ENCODE measurements at places on chromosomes 2 and 18. TPM values are rescaled to one million over a fixed set of nuclear protein-coding genes. Genes with fewer than 3 reads are reported as not detected.

EIF2AK2 gene
- total RNA-seq: 17.9 TPM

FOXD4L1 gene
- total RNA-seq: not detected

CCDC85A gene
- 2.7 TPM for total RNA-seq

EFR3B gene
- 8.9 TPM for total RNA-seq

TUBA3D gene
- 4.0 TPM for total RNA-seq

ABCG8 gene
- total RNA-seq: not detected

POTEF gene
- not detected for total RNA-seq

UGT1A10 gene
- total RNA-seq: not detected

C2orf92 gene
- 4.6 TPM for total RNA-seq

GNLY gene
- total RNA-seq: 2.3 TPM

FARP2 gene
- total RNA-seq: 24.4 TPM

HAT1 gene
- 32.7 TPM for total RNA-seq

SLC4A3 gene
- total RNA-seq: 396 TPM

TMEM200C gene
- total RNA-seq: 1.0 TPM

COL6A3 gene
- total RNA-seq: 89.5 TPM

DNA sequence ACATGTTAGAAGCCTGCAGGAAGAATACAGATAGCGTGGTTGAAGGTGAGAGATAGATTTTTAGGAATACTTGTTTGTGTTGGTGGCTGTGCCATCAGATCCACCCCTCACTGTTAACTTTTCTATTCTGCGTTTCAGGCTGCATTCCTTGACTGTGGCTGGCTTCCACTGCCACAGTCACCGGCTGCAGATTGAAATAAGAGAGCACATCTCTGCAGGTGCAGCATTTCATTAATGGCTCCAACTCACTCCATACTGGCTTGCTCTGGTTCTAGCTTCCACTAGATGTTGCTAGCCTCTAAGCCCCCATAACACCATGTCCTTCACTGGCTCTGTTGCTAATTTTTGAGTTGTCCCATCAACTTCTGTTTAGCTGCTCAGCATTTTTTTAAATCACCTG, 286.5 kb downstream of the CPS1 start:
- no peak for DNase-seq

DNA sequence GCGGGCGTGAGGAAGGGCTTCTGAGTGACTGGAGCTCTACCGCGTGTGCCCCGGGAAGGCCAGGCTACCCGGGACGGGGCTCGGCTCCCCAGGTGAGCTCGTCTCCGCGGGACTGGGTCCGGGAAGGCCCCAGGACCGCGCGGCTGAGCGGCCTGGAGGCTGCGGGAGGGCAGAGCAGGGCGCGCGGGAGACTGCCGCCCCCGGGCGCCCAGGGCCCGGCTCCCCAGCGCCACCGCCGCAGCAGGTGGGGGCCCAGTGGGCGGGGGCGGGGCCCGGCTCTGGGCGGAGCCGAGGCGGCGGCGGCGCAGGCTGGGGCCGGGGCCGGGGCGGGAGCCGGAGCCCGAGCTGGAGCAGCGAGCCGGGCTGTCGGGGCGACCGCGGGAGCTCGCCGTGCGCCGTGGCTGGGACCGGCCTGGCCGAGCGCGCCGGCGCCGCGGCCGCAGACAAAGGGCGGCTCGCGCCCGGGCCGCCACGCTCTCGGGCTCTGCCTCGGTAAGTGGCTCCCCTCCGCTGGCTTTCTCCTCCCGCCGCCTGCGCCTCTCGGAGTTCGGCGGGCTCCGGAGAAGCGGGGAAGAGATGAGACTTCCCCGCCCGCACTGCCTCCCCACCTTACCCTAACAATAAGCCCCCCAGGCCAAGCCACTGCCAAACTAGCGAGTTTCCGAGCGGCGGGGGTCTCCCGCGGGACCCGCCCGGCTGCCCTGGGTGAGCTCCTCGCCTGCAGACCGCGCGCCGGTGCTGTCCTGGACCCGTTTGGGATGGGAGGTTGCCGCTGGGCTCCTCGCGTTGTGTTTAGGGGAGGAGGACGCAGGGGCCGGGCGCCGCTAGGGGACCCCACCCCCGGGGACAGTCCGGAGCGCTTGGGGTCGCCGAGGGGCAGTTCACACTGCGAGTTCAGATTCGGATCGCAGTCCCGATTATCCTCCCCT, at the start of gene MAPK4:
TSS of gene MAPK4 (plus strand) at position 336 of the 929 bp plus-strand sequence. CDS start 103,872 bp downstream, outside the sequence.
- no peak for DNase-seq

GRCh38 chr2:69298261-69298660, 88.8 kb downstream of the GFPT1 start:
- DNase-seq: no peak

DNA sequence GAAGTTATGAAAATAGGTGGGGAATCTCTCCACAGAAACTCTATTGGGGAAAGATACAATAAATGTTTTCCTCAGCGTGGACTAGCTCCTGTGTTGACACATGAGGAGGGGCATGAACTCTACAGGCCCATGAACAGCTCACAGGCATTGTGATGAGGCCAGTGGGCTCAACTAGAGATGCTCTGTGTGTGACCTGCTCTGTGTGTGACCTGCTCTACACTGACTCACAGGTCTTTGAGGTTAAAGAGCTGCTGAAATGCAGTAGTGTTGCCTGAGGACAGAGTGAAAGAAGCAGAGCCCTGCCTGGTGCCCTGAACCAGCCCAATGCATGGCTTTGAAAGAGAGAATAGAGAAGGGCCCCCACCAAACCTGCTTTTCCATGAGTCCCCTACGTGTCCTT, 117.6 kb downstream of the MCFD2 start:
- peak; percentile 15 for DNase-seq

DNA sequence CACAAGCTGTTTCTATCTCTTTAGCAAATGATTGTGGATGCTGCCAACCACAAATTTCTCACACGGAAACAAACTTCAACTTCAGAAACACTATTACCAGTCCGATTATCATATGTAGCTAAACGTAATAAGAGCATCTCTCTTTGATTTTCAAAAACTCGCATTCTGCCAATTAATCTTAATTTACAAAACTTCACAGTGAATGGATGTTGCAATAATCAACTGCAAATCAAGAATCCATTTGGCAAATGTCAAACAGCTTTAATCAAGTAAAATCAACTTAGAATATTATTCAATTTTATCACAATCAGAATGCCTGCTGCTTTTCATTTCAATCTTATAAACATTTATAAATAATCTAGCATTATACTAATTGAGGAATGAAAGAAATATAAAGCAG, 54.2 kb downstream of the DTNB start:
- no peak for DNase-seq

DNA sequence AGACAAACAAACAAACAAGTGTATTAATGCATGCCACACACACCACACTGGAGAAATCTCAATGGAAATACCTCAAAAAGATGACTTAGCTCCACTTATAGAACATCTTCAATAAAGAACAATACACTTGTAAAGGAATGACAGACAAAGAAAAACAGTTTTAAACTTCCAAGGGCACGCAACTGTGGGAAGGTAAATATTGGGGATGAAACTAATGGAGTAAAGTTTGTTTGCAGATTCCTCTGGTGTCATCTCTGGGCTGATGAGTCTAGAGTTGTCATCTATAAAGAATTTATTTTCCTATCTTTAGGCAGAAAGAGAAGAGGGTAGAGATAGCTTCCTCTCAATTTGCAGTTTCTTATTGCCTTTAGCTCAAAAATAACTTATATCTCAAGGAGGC, 144.0 kb upstream of the ZC3H15 start:
- no peak for DNase-seq

DNA sequence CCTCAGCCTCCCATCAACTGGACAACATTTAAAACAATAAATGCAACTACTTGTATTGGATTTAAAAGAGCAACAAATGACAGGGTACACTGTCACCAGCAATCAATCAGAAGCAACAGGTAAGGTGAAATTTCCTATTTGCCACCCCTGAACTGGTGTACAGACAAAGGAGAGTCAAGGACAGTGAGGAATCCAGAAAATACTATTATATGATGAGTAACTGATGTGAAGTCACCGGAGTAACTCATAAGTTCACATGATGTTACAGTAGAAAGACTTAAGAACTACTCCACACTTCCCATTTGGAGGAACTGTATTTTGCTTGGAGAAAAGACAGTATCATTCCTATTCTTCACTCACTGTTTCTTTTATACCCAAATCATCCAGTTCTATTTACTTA, 4.1 kb upstream of the STAT1 start:
- DNase-seq: no peak

- DNase-seq: no peak
Measured at GRCh38 chr18:50410008-50410407, 35.2 kb downstream of the SKA1 start.

GRCh38 chr2:32806857-32807256, 139.9 kb upstream of the LTBP1 start:
- no peak for DNase-seq

GRCh38 chr2:215504547-215504946, 68.7 kb upstream of the FN1 start:
- DNase-seq: no peak

DNA sequence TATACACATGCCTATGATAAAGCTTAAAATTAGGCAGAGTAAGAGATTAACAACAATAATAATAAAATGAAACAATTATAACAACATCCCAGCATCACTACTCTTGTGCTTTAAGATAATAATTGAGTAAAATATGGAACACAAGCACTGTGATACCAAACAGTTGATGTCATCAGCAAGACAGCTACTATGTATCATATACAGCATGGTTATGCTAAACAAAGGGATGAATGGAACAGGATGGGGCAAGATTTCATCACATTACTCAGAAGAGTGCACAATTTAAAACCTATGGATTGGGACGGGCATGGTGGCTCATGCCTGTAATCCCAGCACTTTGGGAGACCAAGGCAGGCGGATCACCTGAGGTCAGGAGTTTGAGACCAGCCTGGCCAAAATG, 1221.0 kb downstream of the SUCLG1 start:
- DNase-seq: no peak

- DNase-seq: peak; percentile 69
Measured at GRCh38 chr2:241953324-241953928, 83.9 kb downstream of the RTP5 start.

- no peak for DNase-seq
Measured at GRCh38 chr2:229130522-229130921, 140.6 kb downstream of the PID1 start.

GRCh38 chr18:51461956-51462355, 264.5 kb upstream of the MEX3C start:
- no peak for DNase-seq

- no peak for DNase-seq
Measured at GRCh38 chr2:198293281-198293680, 488.9 kb downstream of the PLCL1 start.

DNA sequence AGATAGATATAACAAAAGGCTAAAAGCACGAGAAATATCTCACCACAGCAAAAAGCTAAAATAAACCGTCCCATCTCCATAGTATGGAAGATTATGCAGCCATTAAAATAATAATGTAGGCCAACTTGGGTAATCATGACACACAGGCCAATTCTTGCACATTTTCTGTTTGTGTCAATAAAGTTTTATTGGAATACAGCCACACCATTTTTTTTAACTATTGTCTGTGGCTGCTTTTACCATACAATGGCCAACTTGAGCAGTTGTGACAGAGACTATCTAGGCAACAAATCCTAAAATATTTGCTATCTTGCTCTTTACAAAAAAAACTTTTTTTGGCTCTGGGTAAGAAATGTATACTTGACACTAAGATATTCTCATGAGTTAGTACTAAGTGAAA, 212.5 kb downstream of the LRRTM4 start:
- no peak for DNase-seq

DNA sequence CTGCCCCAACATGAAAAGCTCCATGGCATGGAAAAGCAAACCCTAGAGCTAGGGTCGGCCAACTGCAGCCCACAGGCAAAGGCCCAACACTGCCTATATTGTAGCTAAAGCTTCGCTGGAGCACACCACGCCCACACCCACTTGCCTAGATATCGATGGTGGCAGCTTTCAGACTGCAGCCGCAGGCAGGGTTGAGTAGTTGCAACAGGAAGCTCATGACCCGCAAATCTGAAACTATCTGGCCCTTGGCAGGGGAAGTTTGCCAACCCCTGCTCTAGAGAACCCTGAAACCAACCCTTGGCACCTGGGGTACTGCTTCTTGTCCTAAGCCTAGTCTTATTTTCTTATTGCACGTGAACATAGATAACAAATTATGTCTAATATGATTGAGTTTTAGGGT, 250.0 kb downstream of the SOX11 start:
- DNase-seq: no peak

GRCh38 chr2:235642446-235643098, 148.7 kb downstream of the AGAP1 start:
- no peak for DNase-seq

DNA sequence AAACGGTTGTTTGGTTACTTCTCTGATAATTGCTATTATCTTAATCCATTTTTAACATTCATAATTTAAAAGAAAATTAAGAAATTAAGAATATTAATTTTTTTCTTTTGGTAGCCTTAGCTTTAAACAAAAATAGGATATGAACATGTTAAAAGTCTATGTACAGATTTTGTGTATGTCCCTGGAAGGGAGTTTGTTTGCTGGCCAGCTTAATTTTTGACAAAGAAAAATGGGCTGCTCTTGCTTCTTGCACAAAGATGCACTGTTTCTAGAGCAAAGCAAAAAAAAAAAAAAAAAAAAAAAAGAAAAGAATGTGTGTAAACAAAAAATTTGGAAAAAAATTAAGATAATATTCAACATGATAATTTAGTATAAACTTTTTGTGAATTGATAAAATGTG, 1.3 kb downstream of the RFTN2 start:
- no peak for DNase-seq

DNA sequence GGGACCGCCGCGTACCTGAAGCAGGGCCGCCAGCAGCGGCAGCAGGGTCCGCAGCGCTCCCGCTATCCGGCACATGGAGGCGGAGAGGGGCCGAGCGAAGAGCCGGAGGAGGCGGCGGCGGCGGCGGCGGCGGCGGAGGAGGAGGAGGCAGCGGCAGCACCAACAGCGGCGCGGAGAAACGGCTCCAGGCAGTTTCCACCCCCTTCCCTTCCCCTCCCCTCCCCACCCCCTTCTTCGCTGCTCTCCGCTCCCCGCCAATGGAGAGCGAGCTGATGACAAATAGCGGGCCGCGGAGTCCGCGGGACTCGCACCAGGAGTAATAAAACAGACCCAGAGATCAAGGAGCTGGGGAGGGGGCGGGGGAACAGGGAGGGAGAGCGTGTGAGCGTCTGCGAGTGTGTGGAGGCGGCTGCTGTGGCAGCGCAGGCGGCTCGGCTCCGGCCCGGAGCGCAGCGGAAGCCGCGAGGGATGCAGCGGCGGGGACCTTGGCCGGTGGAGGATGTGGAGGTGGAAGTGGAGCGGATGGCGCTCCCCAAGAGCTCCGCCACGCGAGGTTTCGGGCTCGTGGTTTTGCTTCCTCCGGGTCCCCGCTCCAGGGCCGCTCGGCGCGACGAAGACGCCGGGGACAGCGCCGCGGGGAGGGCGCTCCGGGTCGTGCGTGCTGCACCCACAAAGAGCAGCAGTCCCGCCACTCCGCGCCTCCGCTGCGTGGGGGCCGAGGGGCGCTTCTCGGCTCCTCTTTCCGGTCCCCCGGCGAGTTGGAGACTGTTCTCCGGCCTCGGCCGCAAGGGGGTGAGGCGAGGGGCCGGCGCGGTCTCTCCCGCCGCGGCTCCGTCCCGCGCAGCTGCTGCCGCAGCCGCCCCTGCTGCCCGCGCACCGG, at the start of gene CDH2:
TSS of gene CDH2 (minus strand) at position 183 of the 880 bp plus-strand sequence. CDS start at position 75, 108 bp downstream.
- DNase-seq: peak; percentile 82

GRCh38 chr2:21294446-21294845, 170.7 kb downstream of the TDRD15 start:
- DNase-seq: no peak

Data from cardiac septum (tissue), 1 donor.